ENCODE measurements at places on chromosomes 6 and 20.
A peak's percentile ranks its signal among the peaks of the same experiment; 100 is the strongest.

DNA sequence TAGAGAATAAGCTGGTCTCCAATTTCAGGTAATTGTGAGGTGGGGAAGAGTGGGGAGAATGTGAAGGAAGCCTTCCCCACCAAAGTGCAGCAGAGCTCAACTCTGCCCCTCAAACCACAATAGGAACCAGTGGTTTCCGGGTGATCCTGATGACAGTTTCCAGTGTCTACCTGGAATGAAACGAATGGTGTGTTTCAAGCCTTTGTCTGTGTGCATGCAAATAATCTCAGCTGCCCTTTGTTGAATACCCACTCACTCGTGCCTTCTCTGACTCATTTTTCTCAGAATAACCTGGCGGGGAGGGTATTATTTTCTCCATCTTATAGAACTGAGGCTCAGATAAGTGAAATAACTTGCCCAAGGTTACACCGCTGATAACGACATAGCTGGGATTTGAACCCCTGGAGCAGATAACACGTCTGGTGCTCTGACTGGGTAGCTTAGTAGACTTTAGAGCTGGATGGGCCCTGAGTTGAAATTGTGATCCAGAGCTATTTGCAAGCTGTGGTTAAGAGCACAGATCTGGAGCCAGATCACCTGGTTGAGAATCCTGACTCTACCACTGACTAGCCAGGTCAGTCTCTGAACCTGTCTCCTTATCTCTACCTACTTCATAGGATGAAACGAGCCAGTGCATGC is 85.1 kb downstream of the EYA2 start:
- DNase-seq = no peak

- no peak for DNase-seq
These were observed 79.4 kb downstream of the CD24 start for GRCh38 chr6:106894978-106895702.

DNA sequence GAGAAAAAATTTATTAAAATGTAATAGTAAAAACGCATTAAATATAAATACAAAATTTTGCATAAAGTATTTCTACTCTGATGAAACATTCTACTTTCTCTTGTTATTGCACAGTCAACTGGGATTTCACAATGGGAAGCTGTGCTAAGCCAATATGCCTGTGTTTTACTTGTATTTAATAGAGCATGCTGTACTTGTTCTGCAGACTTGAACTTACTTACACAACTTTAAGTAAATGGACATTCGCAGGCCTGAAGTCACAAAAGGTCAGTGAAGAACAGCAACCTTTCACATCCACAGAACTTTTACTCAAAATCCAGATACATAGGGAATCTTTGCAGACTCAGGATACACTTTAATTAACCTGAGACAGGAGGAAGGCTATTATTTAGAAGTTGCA is 409.5 kb downstream of the BTBD3 start:
- DNase-seq = peak; percentile 1

GRCh38 chr20:22312744-22313346 is 271.5 kb downstream of the FOXA2 start:
- no peak for DNase-seq
